ENCODE measurements at places on chromosomes 13 and 19.

DNA sequence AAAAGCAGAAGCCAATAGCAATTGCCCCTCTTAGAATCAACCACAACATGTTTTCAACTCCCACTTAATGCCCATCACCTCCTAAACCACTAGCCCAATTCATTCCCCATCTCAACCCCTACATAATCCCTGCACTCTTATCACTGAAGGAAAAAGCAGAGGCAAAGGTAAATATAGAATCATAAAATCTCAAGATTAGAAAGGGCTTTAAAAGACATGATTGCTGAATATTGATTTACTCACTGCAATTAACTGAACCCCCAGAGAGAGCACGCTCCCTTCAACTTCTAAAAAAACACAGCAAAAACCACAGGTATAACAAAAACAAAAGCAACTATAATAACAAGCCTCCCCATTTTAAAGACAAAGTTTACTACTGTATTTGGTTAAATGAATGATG lies 15.1 kb upstream of the POU4F1 start:
- DNase-seq: no peak

- DNase-seq: no peak
These were observed 16.6 kb downstream of the CHST8 start for GRCh38 chr19:33638167-33639034.

GRCh38 chr13:46953331-46953730 lies 56.5 kb upstream of the HTR2A start:
- DNase-seq: no peak

DNA sequence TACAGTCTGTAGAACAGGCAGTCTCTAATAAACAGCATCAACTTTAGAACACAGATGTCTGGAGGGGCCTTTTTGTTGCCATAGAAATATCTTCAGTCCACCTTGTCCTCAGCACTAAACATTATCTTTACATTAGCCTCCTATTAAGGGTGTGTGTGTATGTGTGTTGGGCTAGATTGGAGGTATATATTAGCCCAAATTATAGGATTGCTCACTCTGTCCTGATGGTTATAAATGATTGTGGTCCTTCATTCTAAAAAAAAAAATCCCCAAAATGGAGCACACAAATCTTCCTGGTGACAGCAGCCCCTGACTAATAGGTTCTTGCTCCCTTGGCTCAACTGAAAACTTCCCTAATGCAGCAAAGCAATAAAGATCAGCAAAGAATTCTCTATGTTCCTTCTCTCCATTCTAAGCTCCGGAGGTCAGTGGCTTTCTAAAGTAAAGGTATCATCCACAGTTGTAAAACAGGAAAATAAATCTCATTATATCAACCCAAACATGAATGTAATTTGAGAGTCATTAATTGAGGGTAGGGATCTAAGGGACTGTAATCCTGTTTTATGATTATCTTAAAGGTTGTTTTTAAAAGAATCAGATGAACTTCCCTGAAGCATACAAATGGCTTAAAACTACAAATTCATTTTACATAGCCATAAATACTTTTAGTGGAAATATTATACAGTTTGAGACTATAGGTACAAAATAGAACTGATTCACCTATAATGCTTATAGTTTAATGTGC lies 232.7 kb downstream of the KLF12 start:
- DNase-seq: no peak

GRCh38 chr13:45974500-45974899 lies 78.0 kb downstream of the ZC3H13 start:
- DNase-seq: no peak

- no peak for DNase-seq
These were observed 168.8 kb downstream of the OLFM4 start for GRCh38 chr13:53197424-53197823.

DNA sequence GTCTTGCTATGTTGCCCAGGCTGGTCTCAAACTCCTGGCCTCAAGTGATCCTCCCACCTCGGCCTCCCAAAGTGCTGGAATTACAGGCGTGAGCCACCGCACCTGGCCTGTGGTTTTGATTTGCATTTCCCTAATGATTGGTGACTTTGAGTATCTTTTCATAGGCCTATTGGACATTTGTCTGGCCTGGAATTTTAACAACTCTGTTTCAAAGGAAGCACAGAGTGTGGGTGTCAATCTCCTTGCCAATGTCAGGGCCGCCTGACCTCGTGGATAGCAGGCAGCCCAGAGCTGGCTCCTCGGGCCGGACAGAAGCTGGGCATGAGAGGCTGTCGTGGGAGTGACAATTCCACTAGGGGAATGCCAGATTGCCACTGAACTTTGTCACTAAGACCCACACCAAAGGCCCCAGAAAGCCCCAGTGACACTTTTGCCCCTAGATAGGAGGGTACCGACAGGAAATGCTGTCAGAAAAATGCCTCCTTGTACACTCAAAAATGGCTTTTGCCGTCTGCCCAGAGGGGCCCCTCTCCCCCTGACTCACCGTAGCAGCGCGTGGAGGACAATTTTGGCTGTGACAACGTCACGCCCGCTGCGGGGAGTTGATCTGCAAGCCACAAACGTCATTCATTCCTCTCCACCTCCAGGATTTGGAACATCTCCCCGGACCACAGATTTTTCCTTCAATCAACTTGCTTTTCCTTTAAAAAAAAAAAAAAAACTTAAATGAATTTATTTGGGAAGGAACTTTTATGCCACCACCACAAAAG lies 11.7 kb upstream of the ADGRE5 start:
- no peak for DNase-seq

GRCh38 chr13:74338341-74338740 lies 204.1 kb upstream of the KLF12 start:
- DNase-seq: no peak

GRCh38 chr19:12668932-12669269 lies 2.3 kb downstream of the WDR83 start:
- DNase-seq: peak; percentile 45

GRCh38 chr19:46265217-46265828 lies 31.5 kb upstream of the HIF3A start:
- peak; percentile 82 for DNase-seq

DNA sequence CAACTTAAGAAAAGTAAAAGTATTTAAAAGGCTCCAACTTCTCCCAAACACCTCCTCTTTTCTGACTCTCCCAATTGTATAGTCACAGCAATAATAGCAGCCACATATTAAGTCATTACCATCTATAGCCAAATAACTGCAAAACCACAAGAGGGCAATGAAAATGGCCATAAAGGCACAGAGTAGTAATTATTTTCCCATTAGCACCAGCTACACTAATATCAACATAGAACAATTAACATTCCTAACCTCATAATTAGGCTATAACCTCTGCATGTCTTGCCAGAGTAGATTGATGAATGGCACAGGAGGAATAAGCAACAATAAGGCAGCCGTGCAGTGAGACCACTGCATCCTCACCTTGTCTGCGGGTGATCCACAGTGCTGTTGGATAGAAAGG lies 226.4 kb upstream of the SERP2 start:
- no peak for DNase-seq

GRCh38 chr19:1811472-1811894 lies 593 bp downstream of the ATP8B3 start:
- no peak for DNase-seq

DNA sequence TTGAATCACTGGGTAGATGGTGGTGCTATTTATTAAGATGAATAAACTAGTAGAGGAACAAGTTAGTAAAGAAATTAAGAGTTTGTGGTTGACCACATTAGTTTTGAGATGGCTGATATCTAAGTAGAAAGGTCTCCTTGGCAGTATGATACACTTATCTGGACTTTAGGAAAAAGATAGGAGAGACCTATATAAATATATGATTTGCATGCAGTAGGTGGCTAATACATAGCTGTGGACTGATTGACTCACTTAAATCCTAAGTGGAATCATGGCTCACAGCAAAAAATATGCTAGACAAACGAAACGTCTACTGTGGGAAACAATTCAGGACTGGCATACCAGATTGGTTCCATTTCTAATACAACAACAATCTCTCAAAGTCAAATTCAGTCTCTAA lies 92.0 kb downstream of the CAB39L start:
- DNase-seq: no peak

DNA sequence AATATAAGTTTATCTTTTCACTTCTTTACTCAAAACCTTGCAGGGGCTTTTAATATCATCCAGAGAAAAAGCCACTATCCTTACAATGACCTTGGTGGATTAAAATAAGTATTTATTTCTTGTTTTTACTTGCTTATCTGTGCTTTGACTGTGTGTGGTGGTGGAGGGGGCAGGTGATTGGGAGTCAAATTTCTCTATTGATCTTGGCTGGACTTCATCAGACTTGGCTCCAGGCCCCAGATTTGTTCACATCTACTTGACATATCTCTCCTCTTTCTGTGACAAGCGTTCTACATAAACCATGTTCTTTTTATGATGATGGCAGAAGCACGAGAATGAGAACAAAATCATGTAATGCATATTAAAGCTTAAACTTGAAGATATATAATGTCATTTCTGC lies 670.8 kb downstream of the PCDH17 start:
- no peak for DNase-seq

DNA sequence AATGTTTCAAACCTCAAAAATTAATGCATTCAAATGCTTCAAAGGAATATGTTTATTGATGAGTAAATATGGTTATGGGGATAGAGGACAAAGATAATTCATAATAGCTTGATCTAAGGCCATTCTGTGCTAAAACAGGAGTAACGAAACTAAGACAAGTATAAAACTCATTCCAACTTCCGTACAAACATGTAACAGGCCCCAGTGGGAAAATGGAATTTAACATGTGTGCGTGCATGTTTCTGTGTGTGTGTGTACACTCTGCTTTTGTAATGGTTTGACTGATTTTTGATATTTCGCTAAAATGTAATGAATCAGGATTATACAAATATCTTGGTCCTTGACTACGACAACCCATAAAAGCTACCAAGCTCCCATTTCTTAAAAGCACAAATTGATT lies 91.0 kb downstream of the KLF12 start:
- DNase-seq: no peak

- DNase-seq: no peak
These were observed 5.4 kb downstream of the KLK1 start for GRCh38 chr19:50817941-50818858.

DNA sequence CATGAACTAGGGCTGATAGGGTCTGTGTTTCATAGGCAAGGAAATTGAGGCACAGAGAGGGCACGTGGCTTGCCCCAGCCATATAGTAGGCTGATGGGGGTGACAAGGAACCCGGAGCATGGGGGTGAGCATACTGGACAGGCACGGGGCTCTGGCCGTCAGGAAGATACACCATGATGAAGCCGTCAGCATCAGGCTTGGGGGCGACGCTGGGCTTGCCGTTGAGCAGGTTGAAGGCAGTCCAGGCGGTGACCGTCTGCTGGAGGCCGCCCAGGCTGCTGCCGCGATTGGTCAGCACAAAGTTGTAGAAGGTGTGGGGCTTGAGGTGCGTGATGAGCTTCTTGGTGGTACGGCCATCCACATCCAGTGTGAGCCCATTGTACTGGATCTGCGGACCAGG lies 119.7 kb downstream of the PTPRS start:
- no peak for DNase-seq

- DNase-seq: no peak
These were observed 530.6 kb upstream of the SPRY2 start for GRCh38 chr13:80871481-80871880.

DNA sequence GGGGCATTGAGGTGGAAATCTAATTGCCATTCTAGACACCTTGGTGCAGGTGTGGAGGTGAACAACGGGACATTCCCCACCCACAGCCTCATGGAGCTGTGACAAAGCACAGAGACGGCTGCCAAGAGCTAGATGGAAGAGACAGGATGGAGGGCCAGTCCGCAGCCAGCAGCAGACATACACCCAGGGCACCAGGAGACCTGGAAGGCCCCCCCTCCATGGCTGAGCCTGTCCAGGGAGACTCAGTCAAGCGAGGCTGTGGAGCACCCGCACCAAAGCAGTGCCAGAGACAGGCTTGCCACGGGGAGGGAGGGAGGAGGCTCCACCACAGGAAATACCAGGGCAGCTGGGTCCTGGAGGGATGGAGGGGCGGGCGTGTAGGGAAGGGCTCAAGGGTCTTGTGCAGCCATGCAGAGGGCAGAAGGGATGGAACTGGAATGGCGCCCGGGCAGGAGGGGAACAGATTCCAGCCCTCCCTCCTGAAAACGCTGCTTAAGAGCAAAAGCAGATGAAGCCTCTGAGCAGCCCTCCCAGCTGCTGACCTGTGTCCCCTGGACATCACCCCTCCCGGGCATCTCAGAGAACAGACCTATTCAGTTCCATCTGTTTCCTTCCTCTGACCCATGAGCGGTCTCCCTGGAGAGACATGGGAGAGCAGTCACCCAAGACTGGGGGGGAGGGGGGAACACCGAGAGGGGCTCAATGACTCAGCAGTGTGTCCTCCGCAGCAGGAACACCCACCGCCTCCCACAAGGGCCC lies 14.4 kb downstream of the EPS15L1 start:
- peak; percentile 20 for DNase-seq

DNA sequence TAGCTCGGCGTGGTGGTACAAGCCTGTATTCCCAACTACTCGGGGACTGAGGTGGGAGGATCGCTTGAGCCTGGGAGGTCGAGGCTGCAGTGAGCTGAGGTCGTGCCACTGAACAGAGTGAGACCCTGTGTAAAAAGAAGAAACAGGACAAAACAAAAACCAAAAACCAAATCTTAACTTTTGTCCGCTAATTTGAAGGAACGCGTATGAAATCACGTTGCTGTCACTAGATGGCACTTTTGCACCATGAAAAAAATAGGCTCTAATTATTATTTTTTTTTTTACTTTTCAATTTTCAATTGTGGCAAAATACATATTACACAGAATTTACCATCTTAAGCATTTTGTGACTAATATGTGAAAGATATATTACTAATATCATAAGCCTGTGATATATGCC lies 17.6 kb upstream of the ZNF835 start:
- peak; percentile 20 for DNase-seq

GRCh38 chr19:49889687-49890348 lies 6.9 kb downstream of the IL4I1 start:
- DNase-seq: peak; percentile 57

- DNase-seq: peak; percentile 11
These were observed 97.3 kb downstream of the SERP2 start for GRCh38 chr13:44470638-44471562.

GRCh38 chr19:23071147-23071511 lies 45.7 kb upstream of the ZNF730 start:
- no peak for DNase-seq

DNA sequence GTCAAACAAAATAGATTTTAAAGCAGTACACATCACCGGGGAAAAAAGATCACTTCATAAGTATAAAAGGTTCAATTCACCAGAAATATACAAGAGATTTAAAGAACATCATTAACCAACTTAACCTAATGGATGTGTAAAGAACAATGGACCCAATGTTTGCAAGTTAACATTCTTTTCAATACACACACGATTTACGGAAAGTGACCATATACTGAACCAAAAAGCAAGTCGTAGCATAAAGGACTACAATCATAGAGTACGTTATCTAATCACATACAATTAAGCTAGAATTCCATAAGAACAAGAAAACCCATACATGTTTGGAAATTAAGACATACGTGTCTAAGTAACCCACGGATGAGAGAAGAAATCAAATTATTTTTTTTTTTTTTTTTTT lies 9.6 kb downstream of the TGDS start:
- no peak for DNase-seq

- no peak for DNase-seq
These were observed 353.5 kb downstream of the DACH1 start for GRCh38 chr13:71513411-71514033.

GRCh38 chr13:28559636-28560259 lies 64.8 kb upstream of the FLT1 start:
- DNase-seq: no peak

Data from midbrain (tissue), 1 donor.